Choroid plexus epithelial cell (primary cell): ENCODE measurements at places on chromosomes 2 and 18.

DNA sequence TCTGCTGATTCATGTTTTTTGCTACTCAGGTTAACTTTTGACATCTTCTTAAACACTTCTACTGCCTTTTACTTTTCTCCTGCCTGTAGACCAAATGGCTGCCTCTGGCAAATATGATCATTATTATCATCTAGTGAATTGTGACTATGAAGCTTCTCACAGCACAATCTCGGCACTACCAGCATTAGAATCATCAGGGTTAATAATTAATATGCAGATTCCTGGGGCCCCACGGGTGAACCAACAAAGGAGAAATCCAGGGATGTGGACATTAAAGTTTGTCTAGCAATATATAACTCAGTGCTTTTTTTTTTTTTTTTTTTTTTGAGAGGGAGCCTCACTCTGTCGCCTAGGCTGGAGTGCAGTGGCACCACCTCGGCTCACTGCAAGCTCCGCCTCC lies 136.1 kb downstream of the SPOPL start:
- DNase-seq: no peak

DNA sequence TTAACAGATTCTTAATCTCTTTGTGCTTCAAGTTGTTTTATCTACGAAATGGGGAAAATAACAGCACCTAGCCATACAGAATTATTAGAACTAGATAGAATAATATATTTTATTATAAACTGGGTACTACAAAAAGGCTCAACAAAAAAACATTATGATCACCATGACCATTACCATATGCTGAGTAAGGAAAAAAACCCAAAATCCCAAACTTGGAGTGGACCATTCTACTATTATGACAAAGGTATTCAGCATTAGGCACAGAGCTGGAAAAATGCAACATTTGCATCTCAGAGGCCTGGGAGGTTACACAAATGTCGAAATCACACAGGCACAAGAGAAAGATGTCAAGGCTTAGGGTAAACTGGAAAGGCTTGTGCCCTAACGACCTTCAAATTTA lies 162.8 kb downstream of the SRBD1 start:
- DNase-seq: no peak

- DNase-seq: peak; percentile 7
Observed at GRCh38 chr2:238808761-238809160, 39.1 kb upstream of the TWIST2 start.

- no peak for DNase-seq
Observed at GRCh38 chr2:175734686-175735085, 267.4 kb downstream of the LNPK start.

- DNase-seq: no peak
Observed at GRCh38 chr2:239181074-239181902, 219.5 kb downstream of the HDAC4 start.

- DNase-seq: no peak
Observed at GRCh38 chr2:224994242-224994823, 47.9 kb downstream of the DOCK10 start.

DNA sequence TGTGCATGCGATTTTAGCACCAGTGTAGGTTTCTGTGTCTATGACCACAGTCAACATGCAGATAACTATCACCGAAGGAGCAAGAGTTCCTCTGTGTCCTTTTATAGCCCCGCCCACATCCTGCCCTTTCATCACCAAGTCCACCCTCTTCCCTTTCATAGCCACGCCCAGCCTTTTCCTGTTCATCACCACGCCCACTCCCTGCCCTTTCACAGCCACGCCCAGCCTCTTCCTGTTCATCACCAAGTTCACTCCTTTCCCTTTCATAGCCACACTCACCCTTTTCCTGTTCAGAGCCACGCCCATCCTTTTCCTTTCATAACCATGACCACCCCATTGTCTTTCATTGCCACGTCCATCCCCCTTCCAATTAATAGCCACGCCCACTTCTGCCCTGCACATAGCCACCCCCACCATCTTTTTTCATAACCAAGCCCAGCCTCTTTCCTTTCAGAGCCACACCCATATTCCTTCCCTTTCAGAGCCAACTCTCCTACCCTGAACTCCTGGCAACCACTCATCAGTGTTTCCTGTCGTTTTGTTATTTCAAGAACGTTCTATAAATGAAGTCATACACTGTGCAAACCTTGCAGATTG lies 273.9 kb downstream of the MYT1L start:
- DNase-seq: peak; percentile 85

DNA sequence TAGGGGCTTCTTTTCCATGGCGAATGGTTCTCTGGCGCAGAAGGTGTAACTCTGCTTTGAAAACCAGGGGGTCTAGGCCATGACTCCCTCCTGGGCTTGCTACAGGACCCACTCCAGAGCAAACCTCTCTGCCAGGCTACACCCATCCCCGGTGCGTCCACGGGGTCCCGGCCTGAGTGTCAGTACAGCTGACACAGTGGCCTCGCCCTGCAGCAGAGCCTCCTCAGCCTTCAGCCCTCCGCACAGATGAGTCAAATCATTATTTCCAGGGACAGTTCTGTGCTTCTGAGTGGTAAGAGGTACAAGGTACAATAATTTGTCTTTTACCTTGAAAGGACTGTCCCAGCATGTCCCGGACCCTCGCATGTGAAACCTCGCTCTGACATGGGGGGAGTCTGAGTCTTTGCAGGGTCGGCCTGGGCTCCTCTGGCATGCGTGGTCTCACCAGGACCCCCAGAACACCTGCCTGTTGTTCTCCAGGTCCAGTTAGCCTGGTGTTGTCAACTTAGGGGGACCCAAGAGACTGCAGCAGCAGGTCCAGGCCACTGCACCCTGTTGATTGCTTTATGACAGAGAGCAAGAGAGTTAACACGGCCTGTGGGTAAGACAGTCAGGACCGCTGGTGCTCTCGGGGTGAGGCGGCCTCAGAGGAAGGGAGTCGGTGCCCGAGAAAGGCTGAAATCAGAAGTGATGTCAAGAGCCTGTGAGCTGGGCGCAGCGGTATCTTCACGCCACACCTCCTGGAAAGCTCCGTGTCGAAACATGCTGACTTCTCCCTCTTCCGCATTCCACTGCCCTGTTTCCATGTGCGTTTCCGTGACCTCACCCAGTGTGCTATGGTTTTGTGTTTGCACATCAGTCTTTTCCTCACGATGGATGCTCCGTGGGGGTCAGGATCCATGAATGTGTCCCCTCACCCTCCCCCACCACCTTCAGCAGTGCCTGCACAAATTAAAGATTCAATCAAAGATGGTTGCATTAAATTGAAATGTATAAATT lies 340.1 kb downstream of the EIPR1 start:
- DNase-seq: no peak

DNA sequence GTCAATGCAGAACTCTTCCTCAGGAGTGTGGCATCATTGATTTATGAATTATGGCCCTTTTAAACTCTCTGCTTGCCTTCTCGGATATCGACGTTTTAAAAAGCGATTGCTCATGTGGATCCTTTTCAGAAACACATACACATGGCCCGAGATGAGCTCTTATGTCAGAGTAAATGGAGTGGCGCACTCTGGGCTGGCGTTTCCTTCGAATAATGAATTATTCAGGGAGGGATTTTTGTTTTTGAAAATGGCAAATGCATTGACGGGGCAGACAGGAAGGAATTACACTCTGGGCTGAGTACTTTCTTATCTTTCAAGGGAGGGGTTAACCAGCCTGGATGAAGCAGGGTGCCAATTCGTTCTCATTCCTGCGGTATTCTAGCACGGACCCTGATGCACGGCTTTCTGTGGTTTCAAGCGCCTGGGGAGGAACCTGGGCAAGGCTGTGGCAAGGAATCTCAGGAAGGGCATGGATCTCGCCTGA lies 142.7 kb downstream of the PRKCE start:
- no peak for DNase-seq

DNA sequence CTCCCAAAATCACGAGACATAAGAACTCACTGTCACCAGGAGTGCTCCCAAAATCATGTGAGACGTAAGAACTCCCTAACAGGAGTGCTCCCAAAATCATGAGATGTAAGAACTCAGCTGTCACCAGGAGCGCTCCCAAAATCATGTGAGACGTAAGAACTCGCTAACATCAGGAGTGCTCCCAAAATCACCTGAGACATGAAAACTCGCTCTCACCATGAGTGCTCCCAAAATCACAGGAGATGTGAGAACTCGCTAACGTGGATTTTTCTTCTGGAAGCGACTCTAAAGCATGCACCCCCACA lies 53.1 kb downstream of the CTDP1 start:
- DNase-seq: no peak
